Stimulated activated CD8-positive, alpha-beta memory T cell treated with anti-CD3 and anti-CD28 coated beads, Interleukin-15, amount 100 ng/mL, for 4 hours (primary cell): ENCODE measurements at places on chromosomes 6 and 20.

DNA sequence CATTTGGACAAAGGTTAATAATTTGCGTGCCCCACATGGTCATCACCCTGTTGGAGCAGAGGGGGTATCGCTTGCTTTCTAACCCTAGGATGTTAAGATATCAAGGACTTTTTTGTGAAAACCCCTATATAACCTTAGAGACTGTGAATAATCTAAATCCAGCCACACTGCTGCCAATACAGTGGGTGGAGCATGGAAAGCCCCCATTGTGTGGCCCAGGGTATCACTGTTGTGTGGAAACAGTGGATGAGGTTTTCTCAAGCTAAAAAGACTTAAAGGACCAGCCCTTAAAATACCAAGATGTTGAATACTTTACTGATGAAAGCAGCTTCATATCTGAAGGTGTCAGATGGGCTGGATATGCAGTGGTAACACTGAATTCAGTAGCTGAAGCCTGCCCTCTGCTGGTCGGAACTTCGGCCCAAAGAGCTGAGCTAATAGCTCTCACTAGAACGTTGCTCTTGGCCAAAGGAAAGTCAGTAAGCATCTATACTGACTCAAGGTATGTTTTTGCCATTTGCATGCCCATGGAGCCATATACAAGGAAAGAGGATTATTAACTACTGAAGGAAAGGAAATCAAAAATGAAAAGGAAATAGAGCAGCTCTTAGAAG is 695.2 kb downstream of the PHF3 start:
- DNase-seq, result no peak

GRCh38 chr20:10673176-10673841 is 490 bp downstream of the JAG1 start:
- no peak for DNase-seq

DNA sequence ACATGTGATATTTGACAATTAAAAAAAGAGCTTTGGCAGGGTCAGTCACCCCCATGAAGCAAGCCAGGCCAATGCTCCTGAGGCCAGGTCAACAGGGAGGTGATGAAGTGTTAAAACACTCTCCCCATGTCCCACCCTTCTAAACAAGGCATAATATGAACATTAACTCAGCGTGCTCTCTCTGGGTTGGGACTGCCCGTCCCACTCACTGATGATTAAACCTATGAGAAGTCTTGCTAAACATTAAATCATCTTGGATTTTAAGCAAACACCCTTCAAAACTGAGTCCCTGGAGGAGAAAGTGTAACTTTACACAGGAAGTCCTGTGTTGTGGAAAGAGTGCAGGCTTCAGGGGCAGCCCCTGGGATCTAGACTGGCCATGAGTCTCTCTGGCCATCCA is 558.5 kb downstream of the CD83 start:
- DNase-seq, result no peak

DNA sequence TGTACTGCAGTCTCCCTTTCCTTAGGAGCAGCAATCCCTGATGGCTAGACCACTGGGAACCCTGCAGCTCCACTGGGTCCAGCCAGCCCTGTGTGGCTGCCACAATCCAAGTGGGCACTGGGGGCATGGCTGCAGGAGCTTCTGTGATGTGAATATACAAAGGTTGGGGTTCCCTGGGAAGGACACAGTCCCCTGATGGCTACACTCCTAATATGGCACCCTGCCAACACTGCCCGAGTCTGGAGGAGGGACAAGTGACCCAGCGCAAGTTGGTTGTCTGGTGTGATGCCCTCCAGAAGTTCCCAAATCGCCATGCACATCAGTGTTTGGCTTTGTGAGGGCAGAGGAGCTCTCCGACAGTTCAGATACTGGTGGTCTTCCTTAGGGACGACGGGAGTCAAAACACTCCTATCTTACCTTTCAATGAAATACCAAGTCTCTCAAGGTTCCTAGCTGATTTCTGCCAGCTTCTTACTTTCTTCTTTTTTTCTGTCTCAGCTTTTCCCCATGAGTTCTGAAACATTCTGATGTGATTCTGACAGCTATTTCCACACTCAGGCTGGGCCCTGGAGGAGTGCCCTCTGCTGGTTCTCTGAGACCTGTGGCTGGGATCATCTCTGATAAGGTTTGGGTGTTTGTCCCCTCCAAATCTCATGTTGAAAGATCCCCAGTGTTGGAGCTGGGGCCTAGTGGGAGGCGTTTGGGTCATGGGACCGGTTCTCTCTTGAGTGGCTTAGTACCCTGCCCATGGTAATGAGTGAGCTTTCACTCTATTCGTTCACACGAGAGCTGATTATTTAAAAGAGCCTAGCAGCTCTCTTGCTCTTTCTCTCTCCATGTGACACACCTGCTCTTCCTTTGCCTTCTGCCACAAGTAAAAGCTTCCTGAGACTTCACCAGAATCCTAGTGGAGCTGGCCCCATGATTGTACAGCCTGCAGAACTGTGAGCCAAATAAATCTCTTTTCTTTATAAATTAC is 15.5 kb upstream of the ZFP57 start:
- no peak for DNase-seq

- DNase-seq, result no peak
These were observed 646 bp downstream of the RPS6KA2 start for GRCh38 chr6:166626177-166627032.

- DNase-seq, result no peak
These were observed 46.0 kb upstream of the TASP1 start for GRCh38 chr20:13684566-13685222.

- DNase-seq, result no peak
These were observed 73.5 kb downstream of the BFSP1 start for GRCh38 chr20:17457588-17458190.

GRCh38 chr20:3804254-3804751 is 8.2 kb downstream of the CDC25B start:
- no peak for DNase-seq

- no peak for DNase-seq
These were observed 22.2 kb downstream of the PDE10A start for GRCh38 chr6:165640806-165641205.

GRCh38 chr6:159065091-159065490 is 20.3 kb upstream of the TAGAP start:
- DNase-seq, result no peak

DNA sequence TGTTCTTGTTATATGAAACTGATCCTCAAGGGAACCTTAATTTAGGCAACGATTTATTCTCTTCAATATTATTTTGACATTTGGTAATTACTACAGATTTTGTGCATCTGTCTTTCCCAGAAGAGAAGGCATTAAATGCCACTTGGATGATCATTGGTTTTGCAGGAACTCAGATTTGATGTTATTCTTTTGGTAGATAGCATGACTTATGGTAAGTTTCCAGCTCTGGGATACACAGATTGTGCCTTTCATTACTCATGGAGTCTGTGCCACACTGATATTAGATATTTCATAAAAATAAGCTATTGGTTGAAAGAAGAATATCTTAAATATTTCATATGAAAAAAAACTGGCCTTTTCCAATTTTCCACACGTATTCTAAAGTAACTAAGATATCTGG is 120.1 kb downstream of the AIG1 start:
- DNase-seq, result no peak

DNA sequence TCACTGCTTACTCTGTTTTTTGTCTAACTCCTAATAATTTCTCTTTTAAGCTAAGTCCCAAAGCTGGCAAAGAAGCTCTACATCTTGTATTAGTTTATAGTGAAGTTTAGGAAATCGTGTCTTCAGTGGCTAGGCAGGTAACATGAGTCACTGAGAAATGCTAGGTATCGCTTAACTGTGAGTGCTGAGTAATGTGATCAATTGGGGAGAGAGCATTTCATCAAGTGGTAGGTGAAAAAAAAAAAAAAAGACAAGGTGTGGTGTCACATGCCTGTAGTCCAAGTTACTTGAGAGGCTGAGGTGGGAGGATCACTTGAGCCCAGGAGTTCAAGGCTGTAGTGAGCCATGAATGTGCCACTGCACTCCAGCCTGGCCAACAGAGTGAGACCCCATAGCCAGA is 125.3 kb downstream of the FAM83B start:
- DNase-seq, result no peak

- no peak for DNase-seq
These were observed 36.1 kb upstream of the CHD6 start for GRCh38 chr20:41654292-41654691.
